Effector memory CD8-positive, alpha-beta T cell (primary cell): ENCODE measurements at places on chromosomes 5 and 9.

GRCh38 chr5:173869316-173869715 is 18.8 kb upstream of the CPEB4 start:
- DNase-seq: no peak

- no peak for DNase-seq
Observed at GRCh38 chr9:19116107-19116790, 11.0 kb downstream of the PLIN2 start.

DNA sequence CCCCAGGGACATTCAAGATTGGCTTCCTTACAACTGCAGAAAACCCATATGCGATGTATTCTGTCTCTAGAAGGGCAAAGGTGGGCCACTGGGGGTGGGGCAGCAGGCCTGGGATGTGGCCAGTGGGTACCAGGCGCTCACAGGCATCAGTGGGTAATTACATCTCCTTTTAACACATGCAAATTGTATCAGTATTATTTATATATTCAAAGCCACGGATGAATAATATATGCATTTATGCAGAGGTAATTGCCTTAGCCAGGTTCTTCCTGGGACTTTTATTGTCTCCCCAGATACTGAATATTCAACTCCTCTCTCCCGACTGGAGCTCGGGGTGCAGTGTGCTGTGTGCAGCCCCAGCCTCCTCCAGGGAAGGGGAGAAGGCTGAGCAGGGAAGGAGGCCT is 109.4 kb upstream of the MVB12B start:
- no peak for DNase-seq

- no peak for DNase-seq
Observed at GRCh38 chr5:138748630-138749081, 4.6 kb upstream of the CTNNA1 start.

GRCh38 chr9:77218612-77219011 is 41.3 kb downstream of the VPS13A start:
- no peak for DNase-seq

GRCh38 chr5:10502578-10502977 is 60.9 kb downstream of the ROPN1L start:
- DNase-seq: no peak

DNA sequence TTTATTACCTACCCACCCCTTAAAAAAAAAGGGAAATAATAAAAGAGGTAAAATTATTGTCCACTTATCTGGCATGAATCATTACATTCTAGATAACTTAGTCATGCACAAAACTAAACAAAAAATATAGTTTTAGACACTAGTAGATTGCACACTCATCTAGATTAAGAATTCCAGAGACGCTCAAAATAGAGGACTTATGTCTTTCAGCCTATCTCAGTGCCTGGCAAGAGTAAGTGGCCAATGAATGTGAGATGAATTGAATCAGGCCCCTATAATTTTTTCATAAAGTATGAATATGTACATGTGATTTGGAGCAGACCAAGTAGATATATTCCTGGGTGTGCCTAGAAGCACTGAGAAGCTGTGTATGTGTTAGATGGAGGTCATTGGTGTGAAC is 2.0 kb upstream of the RXFP3 start:
- DNase-seq: no peak
